ENCODE measurements at places on chromosomes 13 and 19.

GRCh38 chr13:88369866-88370265, 698.7 kb downstream of the SLITRK5 start:
- DNase-seq = no peak

GRCh38 chr13:79997244-79997643, 343.7 kb downstream of the SPRY2 start:
- DNase-seq = no peak

GRCh38 chr13:77479326-77479725, 56.2 kb upstream of the SCEL start:
- DNase-seq = no peak

DNA sequence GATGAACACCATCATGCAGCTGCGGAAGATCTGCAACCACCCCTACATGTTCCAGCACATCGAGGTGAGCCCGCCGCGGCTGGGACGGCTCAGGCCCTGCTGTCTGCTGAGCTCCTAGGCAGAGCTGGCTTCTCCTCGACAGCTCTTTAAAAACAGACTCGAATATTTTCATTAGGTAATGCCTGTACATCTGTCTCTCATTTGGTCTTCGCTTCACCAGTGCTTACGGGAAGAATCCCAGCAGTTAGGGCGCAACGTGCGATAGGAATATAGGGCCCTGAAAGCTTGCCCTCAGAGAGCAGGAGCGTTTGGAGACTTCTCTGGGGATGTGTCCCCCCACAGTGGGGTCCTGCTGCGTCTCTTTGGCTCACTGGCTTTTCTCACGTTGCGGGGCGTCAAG, 63.8 kb upstream of the LDLR start:
- DNase-seq = no peak

DNA sequence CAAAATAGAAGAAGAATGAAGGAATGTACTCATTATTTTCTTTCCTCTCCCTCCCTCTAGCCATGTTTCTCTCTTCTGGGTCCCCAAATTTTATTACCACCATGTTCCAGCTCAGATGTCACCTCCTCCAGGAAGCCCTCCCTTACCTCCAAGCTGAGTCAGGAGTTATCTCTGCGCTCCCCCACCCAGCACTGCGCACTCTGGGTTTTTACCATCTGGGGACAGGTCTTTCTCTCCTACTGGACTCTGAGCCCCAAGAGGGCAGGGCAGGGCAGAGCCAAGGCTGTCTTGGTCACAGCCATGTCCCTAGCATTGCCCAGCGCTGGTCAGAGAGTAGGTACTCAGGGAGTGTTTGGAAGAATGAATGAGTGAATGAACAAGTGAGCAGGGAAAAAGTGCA, 2.9 kb downstream of the GNG8 start:
- no peak for DNase-seq

GRCh38 chr13:44989941-44990340, 603 bp downstream of the GPALPP1 start:
- peak; percentile 29 for DNase-seq

- DNase-seq = peak; percentile 27
These were observed 4.6 kb downstream of the PPP5C start for GRCh38 chr19:46351241-46352041.

DNA sequence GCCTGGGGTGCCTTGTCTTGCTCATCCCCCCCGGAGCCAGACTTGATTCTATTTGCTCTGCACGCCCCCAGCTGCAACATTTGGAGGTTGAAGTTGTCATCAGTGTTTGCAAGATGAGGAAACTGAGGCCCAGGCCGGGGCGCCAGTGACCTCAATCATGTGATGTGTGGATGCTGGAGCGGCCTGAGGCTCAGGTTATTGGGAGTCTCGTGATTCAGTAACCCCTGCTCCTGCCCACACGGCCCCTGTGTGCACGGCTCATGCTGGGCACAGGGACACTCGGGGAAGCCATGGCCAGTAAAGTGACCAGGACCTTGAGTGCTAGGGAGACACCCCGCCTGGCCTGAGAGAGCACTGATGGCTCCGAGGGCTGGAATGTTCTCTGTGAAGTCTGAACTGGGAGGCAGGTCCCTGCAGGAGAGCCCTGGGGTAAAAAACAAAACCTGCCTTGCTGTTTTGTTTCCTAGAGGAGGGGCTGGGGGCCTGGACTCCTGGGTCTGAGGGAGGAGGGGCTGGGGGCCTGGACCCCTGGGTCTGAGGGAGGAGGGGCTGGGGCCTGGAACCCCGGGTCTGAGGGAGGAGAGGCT, 1.9 kb downstream of the FGF21 start:
- no peak for DNase-seq

GRCh38 chr13:27264181-27264580, 6.4 kb upstream of the RASL11A start:
- peak; percentile 74 for DNase-seq

DNA sequence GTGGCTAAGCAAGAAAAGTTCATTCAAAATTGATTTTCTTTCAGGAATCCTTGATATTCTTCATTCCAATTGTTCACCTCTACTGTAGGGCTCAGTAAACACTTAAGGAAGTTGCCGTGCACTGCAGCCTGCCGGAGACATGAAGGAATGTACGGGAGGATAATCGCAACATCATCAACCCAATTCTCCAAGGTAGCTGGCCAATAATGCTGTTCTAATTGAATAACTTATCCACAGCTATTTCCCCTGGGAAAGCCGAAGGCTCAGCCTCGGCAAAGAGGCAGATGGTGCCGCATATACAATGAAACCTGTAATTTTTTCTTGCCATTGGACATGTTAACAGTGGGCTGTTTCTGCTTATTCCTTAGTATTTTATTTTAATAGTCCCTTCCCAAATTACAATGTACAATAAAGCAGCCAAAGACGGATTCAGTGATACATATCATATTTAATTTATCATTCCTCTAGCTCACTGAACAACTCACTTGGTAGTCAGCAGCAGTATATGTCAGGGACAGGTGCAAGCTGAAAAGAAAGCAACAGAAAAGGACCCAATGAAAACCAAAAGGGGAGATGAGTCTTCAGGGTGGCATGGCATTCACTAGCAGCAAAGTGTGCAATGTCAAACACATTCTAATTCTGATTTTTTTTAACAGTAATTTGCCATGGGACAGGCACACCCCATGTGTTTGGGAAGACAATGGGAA, 420.5 kb upstream of the KLF12 start:
- no peak for DNase-seq

DNA sequence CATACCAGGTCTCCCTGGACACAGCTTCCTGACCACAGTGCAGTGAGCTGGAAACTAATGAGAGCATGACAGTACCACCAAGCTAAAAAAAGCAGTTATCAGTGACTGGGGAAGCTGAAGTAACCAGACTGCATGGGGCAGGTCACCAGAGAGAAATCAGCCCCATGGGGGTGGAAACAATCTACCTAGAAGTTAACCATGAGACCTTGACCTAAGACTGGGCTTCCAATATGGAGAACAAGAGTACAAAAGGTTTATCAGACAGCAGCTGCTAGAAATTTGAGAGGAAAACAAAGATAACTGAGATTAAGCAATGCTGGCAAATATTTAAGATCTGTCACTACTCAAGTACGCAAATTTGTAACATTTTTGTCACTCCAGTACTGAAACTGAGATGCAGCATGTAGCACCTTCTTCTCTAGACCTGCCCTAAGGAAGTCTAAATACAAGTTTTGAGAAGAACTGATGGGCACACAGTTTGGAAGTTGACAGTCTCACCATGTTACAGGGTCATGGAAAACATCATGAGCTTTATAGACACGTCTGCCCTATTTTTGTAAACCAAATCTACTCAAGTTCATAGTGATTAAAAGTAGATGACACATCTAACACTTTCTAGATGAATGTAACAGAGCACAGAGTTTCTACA, 2641.8 kb upstream of the PCDH20 start:
- no peak for DNase-seq

DNA sequence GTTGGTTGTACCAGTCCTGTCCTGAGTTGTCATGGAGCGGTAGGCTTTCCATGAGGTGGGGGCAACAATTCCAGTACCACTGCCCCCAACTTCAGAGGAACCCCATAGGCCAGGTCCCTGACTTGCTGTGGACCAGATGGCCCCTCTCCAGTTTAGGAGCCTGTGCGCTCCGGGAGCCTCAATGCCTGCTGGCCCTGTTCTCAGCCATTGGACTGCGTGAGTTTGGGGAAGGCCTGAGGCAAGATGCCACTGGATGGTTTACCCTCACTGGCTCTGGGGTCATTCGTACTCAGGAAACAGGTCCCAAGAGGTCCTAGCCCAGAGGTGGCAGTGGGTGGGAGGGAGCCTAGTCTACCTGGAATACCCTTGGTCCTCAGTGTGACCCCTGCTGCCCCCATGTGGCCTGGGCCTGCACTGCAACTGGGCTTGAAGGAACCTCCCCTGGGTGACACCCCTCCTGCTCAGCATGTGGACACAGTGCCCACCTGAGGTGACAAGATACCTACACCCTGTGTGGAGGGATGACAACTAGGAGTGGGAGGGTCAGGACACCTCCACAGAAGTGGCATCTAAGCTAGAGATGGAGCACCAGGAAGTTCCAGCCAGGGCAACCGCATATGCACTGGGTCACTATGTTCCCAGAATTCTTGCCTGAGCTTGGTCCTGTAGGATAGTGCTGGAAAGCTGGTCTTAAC, 6.0 kb upstream of the PRR19 start:
- peak; percentile 82 for DNase-seq

DNA sequence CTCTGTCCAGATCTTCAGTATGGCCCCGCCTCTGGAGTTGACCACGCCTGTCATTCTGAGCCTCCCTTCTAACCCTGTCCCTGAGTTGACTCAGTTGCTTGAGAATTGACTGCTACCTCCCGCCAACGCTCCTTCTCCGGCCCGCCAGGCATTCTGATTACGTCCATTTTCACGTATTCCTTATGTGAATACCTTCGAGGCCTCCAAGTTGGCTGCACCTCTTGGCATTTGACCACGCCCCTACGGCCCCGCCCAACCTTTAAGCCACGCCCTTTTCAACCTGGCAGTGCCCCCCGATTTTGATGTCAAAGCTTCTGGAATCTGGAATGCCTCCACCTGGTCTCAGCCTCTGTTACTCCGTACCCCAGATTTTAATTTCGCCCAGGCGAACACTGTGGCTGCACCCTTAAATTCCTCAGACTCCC, 1.7 kb upstream of the EML2 start:
- no peak for DNase-seq

GRCh38 chr19:50368649-50369570, 3.5 kb upstream of the NAPSA start:
- peak; percentile 90 for DNase-seq

DNA sequence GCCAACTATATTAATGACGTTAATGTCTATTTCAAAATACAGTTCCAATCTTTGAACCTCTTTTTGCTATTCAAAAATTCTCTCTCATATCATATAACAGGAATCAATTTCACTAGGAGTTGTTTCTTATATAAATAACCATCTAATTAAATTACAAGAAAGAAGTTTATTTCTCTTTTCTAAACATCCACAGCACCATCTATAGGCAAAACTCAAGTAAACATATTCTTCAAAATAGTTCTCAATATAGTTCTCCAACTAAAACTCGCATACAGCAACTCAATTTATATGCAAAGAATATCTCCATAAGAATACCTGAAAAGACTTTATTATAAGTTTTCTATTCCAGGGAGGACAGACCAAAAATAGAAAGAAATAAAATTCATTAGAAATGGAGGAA, 65.6 kb downstream of the RBM26 start:
- DNase-seq = peak; percentile 8

DNA sequence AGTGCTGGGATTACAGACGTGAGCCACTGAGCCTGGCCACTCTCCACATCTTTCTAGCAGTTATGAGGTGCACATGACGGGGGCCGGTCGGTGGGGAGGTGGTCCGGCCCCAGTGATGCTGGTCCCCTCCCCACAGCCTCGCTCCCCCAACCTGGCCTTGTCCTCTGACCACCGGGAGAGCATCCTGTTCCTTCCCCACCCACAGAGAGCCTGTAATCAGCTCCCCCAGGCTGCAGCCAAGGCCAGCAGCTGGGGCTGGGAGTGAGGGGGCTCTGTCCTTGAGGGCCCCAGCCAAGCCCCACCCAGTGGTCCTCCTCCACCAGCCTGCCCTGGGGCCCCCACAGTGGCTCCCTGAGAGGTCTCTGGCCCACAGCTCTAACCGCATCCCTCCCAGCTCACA, 3.0 kb upstream of the INSL3 start:
- no peak for DNase-seq

GRCh38 chr13:93496985-93497673, 270.5 kb downstream of the GPC6 start:
- peak; percentile 25 for DNase-seq

- DNase-seq = no peak
These were observed 195.1 kb downstream of the VWA8 start for GRCh38 chr13:41765813-41766212.

DNA sequence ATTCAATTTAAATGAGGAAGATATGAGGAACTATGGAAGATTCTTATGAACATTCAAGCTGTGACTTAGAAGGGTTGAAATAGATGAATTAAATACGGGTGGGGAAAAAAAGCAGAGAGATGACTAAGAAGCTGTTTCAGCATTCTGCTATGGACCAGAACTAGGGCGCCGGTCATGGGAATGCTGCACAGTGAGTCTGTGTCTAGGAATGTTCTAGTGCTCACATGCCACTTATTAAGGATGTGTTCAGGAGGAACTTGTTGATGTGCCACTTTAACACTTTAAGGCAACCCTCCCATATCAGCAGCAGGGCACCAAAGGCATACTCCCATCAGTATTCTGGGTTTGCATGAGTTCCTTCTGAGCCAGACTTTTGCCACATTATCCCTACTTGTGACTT, 152.1 kb downstream of the POSTN start:
- DNase-seq = peak; percentile 95

DNA sequence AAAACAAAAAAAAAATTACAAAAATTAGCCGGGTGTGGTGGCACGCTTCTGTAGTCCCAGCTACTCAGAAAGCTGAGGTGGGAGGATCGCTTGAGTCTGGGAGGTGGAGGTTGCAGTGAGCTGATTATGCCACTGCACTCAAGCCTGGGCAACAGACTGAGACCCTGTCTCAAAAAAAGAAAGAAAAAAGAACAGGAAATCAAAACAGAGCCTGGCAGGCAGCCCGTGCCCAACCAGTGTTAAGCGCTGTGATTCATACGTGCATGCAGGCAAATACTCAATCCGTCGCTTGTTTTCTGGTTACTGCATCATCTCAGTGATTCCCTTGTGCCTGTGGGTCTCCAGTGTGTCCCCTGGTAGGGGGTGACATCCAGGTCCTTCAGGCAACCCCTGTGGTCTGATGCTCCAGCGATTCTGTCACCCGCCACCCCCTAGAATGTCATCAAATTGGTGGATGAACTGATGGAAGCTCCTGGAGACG, 18.1 kb downstream of the DDX39A start:
- DNase-seq = no peak
